K562 (cell line): ENCODE measurements at places on chromosomes 4 and X. TPM values are rescaled to one million over a fixed set of nuclear protein-coding genes. Genes with fewer than 3 reads are reported as not detected.

- DNase-seq = no peak
Measured at GRCh38 chrX:123193101-123193500, 9.0 kb downstream of the GRIA3 start.

DNA sequence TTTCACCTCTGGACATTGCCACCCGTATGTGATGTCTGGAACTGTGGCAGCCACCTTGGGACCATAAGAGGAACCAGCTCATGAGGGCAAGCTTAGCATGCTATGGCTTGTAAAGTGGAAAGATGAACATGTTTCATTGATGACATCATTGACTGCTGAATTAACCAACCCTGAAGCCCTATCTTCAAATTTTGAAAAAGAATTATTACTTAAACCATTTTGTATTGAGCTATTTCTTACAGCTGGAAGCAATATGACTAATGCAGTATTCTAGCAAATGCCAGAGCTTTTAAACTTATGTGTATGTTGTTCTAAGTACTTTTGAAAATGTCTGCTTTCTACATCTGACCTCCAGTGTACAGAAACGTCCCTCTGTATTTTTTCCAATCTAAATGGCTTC is 18.1 kb downstream of the GUCY2F start:
- no peak for DNase-seq

DNA sequence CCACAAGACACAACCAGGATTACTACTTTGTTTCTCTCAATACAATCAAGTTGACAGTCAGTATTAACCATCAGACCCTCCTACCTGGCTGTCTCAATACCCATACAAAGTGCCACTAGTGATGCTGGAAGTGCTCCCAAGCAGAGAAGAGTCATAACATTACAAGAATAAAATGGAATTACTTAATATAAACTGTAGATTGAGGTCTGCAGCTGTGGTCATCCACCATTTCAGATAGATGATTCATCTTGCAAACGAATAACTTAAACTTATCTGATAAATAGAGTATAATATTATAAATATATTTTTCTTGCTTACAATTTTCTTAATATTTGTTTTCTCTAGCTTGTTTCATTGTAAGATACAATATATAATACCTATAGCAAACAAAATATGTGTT is 1034.2 kb upstream of the PCDH10 start:
- DNase-seq = no peak

DNA sequence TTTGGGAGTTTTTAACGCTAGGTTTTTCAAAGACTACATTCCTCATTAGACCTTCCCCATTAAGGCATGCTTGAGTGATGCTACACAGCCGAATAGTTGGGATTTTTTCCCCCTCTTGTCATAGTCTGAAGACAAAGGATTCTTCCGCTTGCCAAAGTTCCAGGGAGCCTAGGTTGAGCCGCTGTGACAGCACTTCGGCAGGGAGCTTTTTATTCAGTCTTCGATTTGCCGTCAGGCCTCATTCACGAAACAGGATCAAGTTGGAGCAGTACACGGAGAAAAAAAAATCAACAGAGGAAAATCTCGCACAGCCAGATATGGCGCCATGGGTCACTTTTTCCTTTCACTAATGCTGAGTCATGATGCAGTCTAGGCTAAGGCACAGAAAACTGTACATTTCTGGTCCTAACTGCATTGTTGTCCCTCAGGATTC is 24.3 kb downstream of the SHROOM3 start:
- DNase-seq = no peak

GRCh38 chrX:107716816-107717700 is 58.5 kb downstream of the TSC22D3 start:
- no peak for DNase-seq

- peak; percentile 1 for DNase-seq
Measured at GRCh38 chrX:133868682-133869081, 116.7 kb downstream of the GPC3 start.

- DNase-seq = no peak
Measured at GRCh38 chr4:24885342-24885741, 27.5 kb downstream of the CCDC149 start.

GRCh38 chrX:69268611-69269010 is 103.4 kb upstream of the PJA1 start:
- no peak for DNase-seq

DNA sequence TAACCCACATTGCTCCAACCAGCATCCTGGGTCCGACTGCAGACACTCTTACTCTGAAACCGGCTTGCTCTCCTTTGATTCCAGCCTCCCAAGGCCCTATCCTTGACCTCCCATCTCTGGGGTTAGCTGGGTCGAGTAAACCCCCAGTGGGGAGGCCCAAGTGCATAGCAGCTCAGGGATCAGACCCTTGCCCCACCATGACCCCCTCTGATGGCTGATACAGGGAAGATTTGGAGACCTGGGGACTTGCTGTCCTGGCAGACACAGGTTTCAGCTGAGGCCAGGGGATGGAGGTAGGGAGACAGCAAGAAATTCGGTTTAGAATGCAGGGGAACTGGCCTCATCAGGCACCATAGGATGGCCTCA is 23.6 kb upstream of the CDKL5 start:
- no peak for DNase-seq

DNA sequence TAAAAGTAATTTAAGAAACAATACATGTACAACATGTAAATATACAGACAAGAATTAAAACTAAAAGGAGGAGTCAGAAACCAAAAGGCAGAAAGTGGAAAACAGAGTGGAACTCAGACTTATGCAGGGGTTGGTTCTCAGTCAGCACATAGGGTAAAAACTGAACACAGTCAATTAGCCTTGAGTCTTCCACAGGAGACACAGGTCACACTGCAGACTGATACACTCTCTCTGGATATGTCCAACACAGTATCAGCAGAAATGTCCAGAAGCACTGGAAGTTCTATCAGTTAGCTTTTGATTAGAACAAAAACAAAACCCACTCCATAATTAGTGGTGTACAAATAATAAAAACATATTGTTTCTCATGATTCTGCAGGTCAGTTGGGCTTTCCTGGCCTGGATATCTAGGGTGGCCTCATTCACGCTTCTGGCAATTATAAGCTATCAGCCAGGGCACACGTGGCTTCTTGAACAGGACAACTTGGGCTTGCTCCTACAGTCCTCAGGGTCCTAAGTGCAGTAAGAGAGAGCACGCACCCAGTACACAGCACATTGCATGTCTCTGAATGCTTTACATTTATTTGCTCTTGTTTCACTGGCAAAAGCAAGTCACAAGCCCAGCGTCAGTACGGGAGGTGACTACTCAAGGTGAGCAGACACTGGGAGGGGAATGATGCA is 21.6 kb downstream of the TEC start:
- DNase-seq = no peak

DNA sequence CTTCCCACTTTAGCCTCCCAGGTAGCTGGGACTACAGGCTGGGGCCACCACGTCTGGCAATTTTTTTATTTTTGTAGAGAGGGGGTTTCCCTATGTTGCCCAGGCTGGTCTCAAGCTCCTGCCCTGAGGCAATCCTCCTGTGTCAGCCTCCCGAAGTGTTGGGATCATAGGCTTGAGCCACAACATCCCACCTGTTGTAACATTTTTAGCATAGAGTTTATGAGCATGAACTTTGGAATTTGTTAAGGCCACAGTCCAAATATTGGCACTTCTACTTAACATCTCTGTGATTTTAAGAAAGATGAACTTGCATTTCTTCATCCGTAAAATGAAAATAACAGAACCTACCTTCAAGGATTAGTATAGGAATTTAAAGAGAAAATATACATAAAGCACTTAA is 445.6 kb downstream of the IQCM start:
- no peak for DNase-seq

- DNase-seq = no peak
Measured at GRCh38 chr4:103721251-103721650, 1.5 kb upstream of the TACR3 start.

GRCh38 chr4:128385683-128386304 is 98.2 kb upstream of the PGRMC2 start:
- DNase-seq = no peak

GRCh38 chr4:66693694-66694093 is 851.6 kb downstream of the CENPC start:
- DNase-seq = no peak

Gene RNF4
- polyA plus RNA-seq = 32.6 and 35.2 TPM in 2 replicates

Gene SMPX
- not detected in 2 replicates for polyA plus RNA-seq
